ENCODE measurements at places on chromosomes 3 and 15.

DNA sequence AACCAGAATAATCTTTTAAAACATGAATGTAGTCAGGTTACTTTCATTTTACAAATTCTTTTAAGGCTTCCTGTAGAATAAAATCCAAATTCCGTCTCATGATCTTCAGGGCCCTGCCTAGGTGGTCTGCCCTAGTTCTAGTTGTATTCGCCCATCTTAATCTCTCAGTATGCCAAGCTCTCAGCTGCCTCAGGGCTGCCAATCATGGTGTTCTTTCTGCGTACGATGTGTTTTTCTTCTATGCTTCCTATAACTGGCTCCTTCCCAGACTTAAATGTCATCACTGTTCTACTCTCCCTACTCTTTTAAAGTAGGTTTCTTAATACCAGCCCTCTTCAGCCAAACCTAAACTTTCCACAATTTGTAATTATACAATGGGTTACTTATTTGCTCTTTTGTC is 107.4 kb downstream of the GREM1 start:
- DNase-seq: no peak

DNA sequence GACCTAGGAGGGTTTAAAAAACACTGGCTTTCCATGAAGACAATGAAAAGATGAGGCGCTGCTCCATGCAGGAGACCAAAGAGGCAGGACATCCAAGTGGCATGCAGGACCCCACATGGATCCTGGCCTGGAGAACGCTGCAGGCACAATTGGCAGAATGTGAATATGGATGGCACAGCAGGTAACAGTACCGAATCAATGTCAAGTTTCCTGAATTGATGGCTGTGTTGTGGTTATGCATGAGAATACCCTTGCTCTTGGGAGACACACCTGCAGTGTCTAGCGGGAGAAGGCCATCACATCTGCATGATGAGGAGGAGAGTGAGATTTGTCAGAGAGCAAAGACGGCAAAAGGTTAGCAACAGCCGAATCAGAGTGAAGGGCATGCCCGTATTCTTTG is 74.3 kb upstream of the SEC13 start:
- no peak for DNase-seq

DNA sequence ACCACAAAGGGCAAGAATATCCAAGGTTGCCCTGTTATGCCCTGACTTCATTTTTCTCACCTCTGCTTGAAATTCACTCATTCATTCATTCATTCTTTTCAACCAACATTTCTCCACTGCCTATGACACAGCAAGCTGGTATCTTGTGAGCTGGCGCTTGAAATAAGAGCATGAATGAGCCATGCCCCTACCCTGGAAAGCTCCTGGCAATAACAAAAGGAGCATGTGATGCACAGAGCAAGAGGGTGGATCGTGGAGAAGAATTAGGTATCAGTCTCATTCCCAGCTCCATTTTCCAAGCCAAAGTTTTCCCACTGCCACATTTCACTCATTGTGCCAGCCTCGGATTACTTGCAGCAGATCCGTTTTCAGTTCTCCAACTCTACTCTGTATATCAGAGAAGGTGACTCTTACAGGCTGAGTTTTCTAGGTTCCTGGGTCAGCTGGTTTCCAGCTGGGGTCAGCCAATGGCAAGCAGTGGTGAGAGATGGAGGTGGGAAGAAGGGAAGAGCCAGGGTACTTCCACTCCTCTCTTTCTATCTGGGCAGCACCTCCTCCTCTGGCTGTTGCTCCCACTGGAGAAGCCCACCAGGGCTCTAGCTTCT is 144.8 kb downstream of the SUCLG2 start:
- no peak for DNase-seq

- no peak for DNase-seq
Measured at GRCh38 chr3:22713936-22714335, 489.2 kb upstream of the UBE2E2 start.

DNA sequence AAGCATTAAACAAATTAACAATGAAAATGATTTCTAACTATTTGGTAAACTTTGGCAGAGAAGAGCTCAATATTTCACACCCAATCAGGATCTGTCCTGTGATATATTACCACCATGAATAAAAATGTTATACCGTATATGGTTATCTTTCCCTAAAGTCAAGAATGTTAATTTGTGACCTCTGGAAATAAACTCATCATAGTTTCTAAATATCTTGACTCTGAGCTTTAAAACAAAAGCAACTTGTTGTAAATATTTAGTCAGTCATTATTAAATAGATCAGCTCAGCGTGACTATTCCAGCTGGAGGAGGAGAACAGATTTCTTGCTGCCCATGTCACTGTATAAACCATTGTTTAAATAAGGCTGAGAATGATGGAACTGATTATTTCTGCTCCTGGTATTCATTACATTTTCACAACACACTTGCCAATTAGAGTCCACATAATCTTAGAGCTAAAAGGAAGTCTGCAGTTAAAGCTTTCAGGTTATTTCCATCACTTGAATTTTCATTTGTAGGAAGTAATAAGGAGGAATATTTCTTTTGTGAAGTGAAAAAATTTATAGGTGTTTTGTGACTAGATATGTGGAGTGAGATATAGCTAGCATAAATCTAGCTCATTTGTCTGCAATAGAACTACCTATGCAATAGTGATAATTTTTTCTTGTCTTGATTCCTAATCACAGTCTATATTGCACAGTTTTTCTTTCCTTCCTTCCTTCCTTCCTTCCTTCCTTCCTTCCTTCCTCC is 106.5 kb upstream of the P2RY1 start:
- no peak for DNase-seq

DNA sequence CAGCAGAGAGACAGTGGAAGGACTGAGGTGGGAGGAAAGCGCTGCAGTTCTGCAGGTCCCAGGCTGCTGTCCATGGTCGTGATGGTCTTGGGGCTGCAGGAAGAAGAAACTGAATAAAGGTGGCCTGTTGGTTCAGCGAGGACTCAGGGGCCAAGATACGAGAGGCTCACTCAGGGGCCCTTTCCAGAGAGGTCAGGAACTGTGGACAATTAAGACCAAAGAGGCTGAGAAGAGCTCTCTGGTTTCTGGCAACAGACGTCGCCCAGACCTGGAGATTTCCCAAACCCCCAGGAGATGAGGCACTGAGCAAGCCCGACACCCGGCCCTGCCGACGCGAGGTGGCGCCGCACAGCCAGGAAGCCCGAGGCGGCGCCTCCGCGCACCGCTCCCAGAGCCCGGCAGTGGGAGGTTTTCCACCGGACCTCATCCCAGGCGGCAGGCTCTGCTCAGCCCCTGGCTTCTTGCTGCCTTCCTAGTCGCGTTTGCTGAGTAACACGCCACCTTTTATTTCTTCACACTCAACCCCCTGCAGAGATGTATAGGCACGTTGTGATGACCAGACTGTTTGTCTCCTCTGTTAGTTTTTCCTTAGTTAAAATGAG is 56.4 kb upstream of the ARRDC4 start:
- peak; percentile 58 for DNase-seq

DNA sequence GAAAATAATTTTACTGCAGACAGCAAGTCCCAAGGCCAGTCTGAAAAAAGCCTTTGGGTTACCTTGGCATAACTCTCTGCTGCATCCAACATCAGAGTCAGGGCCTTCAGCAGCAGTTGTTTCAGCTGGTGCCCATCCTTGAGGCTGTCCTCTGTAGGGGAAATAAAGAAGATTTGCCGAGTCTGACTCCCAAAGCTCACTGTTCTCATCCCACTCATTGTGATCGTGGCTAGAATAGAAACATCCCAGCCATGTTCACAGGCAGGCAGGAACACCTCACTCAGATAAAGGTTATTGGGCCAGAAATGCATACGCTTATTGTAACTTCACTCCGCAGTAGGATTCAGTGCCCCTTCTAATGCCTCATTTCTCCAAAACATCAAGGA is 29.2 kb downstream of the EIF3J start:
- DNase-seq: no peak

GRCh38 chr3:156610154-156610553 is 55.2 kb upstream of the SSR3 start:
- DNase-seq: no peak

GRCh38 chr3:30161375-30161774 is 445.0 kb upstream of the TGFBR2 start:
- no peak for DNase-seq

GRCh38 chr15:57259568-57260040 is 116.7 kb upstream of the CGNL1 start:
- DNase-seq: no peak

Measured in NCI-H524 (cell line).